ENCODE measurements at places on chromosomes 7 and 10.

DNA sequence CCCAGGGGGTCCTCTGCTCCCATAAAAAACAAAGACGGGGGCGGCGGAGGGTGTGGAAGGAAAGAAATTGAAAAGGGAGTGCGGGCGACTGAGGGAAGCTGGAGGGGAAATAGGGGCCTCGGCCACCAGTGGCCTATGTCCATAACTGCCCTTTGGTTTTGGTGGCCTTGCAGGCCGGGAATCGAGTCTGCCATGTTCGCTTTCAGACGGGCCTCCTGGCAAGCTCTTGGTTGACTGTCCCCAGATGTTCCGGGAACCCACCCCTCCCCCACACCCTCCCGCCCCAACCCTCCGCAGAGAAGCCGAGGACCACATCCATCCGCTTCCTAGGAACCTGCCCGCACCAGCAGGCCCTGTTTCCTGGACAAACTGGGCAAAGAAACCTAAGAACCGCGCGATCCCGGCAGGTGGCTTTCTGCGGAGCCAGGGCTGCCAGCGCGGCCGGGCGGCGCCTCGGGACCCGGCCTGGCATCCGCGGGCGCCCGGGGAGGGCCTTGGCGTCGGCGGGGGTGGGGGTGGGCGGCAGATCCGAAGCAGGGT lies 20.0 kb upstream of the GATA3 start:
- DNase-seq, result no peak
- H3K4me1 ChIP-seq, result peaks cover 20% of the 10 kb centered on the region
- peak overlapping the region; percentile 28 for H3K4me3 ChIP-seq
- no peaks in the 10 kb centered on the region for H3K36me3 ChIP-seq
- no peak overlapping the region for H3K27ac ChIP-seq

DNA sequence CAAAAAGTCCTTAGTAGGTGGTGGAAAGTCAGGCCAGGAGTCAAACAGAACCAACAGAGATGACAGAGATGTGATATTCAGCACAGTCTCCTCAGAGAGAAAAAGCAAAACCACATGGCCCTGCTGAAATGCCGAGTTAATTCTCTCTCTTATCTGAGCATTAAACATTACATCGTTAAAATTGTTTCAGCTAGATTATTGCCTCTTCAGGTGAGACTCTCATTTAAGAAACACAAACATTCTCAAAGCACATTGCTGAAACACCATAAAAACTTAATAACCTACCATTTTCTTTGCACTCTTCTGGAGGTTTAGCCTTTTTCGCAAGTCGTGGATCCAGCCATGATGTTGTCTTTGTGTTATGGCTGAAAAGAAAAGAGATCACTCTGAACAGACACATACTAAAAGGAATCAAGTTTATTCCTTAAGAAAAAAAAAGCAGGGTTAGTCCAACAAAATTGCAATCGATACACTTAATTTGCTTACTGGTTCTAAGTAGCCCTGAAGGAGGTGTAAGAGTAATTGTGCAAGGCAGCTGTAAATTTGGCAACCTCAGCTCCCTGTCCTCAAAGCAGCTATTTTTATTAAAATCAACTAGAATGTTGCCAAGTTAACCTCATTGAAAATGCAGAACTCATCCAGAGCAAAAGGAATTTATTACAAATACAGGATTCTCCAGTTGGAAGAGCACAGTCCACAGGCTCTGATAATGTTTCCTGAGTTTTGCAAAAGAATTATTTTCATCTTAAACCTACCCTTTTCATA lies 691.1 kb downstream of the PHTF2 start:
- no peak for DNase-seq
- no peak overlapping the region for H3K4me3 ChIP-seq
- H3K4me1 ChIP-seq, result no peaks in the 10 kb centered on the region
- H3K36me3 ChIP-seq, result no peaks in the 10 kb centered on the region
- H3K27ac ChIP-seq, result no peak overlapping the region

DNA sequence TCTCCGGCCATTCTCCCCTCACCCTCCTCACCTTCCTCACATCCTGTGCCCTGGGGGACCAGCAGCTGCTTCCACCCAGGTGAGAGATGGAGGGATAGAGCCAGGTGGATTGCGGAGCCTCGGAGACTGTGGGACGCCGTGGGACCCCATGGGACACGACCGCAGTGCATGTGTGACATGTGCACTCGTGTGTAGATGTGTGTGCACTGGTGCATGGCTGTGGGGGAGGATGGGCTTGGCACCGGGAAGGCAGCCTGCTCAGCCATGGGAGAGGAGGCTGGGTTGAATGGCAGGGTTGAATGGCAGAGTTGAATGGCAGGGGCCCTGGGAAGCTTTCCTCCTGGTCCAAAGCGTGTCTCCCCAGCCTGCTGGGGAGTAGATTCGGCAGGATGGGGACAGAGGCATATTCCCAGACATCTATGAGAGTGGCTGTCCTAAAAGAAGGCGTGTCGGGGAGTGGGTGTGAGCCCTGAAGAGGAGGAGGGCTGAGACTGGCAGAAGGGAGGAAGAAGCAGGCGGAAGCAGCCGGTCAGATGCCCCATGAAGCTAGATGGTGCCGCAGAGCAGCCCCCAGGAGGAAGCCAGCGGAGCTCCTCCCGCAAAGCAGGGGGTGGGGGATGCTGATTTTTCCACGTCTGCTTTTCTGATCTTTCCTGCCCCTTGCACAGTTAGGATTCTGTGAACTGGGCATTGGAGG lies 815 bp downstream of the GIMAP8 start:
- H3K27me3 ChIP-seq, result no peaks in the 10 kb centered on the region
- peaks cover 42% of the 10 kb centered on the region for H3K4me1 ChIP-seq
- peak overlapping the region; percentile 92 for H3K4me3 ChIP-seq
- DNase-seq, result peak; percentile 36

GRCh38 chr10:78916227-78916626 lies 152.5 kb upstream of the ZMIZ1 start:
- H3K4me1 ChIP-seq, result no peaks in the 10 kb centered on the region
- DNase-seq, result no peak
- no peaks in the 10 kb centered on the region for H3K27me3 ChIP-seq
- H3K4me3 ChIP-seq, result no peak overlapping the region
- no peaks in the 10 kb centered on the region for H3K36me3 ChIP-seq
- H3K27ac ChIP-seq, result no peak overlapping the region

DNA sequence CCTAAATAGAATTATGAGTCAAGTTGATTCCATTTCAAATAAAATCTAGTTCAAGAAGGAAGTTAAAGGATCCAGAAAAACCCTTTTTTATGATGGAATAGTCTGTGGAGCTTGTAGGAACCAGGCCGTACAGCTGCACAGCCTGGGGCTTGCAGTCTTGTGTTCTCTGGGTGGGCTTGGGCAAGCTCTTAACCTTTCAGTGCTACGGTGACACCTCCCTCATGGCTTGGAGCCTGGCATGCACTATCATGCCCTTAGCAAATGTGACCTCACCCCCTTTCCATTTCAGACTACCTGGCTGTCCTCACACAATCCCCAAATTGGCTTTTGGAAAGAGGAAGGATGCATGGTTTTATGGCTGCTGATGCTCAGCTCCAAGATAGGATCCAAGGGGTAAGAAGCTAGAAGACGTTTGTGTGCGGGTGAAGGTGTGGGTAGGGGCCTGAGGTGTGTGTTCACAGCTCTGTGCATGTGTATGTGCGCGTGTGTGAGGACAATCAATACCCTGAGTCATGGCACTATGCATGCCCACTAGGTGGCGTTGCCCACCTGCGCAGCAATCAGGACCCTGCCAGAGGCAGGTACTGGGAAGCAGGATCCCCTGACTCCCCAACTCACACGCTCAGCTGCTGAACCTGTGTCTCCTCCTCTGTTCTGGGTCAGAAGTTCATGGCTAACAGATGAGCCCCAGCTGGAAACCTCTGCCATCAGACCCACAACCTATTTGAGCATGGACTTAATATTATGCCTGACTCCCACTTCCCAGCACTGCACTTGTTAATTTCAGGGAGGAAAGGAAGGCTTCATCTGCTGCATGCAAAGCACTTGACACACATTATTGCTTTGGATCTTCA lies 113.4 kb downstream of the PTPN20 start:
- H3K4me1 ChIP-seq, result no peaks in the 10 kb centered on the region
- H3K4me3 ChIP-seq, result no peak overlapping the region
- no peaks in the 10 kb centered on the region for H3K27me3 ChIP-seq
- no peak overlapping the region for H3K27ac ChIP-seq
- DNase-seq, result no peak
- H3K36me3 ChIP-seq, result no peaks in the 10 kb centered on the region

- no peaks in the 10 kb centered on the region for H3K36me3 ChIP-seq
- no peak overlapping the region for H3K4me3 ChIP-seq
- H3K27me3 ChIP-seq, result no peaks in the 10 kb centered on the region
- H3K27ac ChIP-seq, result no peak overlapping the region
Measured at GRCh38 chr7:4157651-4158050, 524.4 kb upstream of the FOXK1 start.

DNA sequence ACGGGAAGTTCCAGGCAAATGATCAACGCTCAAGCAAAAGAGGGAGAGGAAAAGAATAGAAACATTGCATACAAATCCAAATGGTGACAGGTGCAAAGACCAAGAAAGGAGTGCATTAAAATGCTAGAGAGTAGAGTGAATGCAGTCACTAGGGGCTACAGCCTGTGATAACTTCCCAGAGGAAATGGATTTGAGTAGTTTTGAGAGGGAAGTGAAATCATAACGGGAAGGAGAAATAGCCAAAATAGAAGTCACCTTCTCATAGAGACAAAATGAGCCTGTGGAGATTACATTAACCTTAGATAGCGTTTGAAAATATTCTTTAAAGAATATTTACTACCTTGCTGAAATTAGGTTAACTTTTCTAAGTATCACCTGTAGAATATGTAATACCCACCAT lies 26.5 kb downstream of the NUP42 start:
- H3K4me3 ChIP-seq, result no peak overlapping the region
- H3K27me3 ChIP-seq, result no peaks in the 10 kb centered on the region
- H3K4me1 ChIP-seq, result no peaks in the 10 kb centered on the region
- DNase-seq, result no peak
- no peaks in the 10 kb centered on the region for H3K36me3 ChIP-seq

GRCh38 chr7:14690075-14690474 lies 212.5 kb downstream of the DGKB start:
- peaks cover 3% of the 10 kb centered on the region for H3K27me3 ChIP-seq
- no peaks in the 10 kb centered on the region for H3K36me3 ChIP-seq
- H3K4me1 ChIP-seq, result no peaks in the 10 kb centered on the region
- H3K4me3 ChIP-seq, result no peak overlapping the region
- no peak overlapping the region for H3K27ac ChIP-seq

DNA sequence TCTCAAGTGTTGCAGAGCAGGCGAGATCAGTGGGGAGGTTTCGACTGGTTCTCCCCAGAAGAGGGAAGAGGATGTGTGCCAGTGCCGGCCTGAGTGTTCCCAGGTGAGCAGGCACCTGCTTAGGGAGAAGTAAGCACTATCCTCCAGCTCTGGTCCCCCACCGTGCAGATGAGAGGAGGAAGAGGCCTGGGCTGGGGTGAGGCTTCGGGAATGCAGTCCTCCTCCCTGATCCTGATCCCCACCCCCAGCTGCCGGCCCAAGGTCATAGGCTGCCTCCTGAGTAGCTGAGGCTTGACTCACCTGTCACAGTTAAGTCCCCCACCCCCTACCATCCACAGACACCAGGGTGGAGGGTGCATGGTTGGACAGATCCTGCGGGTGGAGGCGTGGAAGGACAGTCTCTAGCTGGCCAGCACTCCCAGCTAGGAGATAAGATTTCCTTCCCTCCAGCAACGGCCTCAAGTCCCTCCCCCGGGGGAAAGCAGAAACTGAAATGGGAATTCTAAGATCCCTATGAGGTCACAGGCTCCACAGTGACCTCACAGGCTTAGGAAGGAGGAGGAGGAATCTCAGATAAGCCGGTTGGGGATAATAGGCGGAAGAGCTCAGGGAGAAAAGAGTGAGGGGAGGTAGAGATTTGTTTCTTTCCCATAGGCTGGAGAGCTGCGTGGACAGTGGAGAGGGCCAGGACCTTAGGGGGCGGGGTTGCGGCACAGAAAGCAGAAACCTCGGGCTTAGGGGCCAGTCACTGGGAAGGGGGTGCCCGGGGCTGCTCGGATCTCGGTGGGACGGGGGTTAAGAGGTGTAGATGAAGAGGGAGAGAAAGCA lies 1.0 kb downstream of the LRCH4 start:
- no peaks in the 10 kb centered on the region for H3K27me3 ChIP-seq
- no peak for DNase-seq

DNA sequence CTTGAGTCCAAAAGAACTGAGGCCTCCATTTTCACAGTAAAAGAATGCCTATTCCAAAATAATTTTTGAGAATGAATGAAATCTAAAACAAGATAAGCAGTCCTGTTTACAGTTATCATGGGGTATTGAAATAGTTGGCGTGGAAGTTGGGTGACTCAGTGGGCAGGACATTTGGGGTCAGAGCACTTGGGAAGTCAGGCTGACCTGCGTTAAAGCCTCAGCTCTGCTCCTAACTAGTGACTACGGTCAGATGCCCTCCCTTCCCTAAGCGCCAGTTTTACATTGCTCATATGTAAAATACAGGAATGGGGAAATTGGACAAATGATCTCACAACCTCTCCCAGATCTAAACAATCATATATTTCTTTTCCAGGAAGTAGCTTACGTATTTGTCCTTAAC lies 2.3 kb upstream of the PAPSS2 start:
- H3K36me3 ChIP-seq, result no peaks in the 10 kb centered on the region
- H3K27ac ChIP-seq, result no peak overlapping the region
- H3K27me3 ChIP-seq, result peaks cover 7% of the 10 kb centered on the region
- DNase-seq, result no peak
- H3K4me1 ChIP-seq, result peaks cover 9% of the 10 kb centered on the region

DNA sequence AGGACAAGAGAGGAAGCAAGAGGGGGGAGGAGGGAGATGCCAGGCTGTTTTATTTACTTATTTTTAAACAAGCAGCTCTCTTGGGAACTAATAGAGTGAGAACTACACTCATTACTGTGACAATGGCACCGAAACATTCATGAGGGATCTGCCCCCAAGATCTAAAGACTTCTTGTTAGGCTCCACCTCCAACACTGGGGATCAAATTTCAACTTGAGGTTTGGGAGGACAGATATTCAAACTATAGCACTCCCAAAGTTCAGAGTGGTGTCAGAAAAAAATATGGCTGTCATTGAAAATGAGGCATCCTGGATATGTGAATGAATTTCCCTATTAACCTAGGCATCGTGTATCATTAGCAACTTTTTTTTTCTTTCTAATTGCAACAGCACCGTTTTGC lies 145.5 kb downstream of the ABCA13 start:
- no peaks in the 10 kb centered on the region for H3K36me3 ChIP-seq
- no peaks in the 10 kb centered on the region for H3K27me3 ChIP-seq
- DNase-seq, result no peak
- no peak overlapping the region for H3K4me3 ChIP-seq
- H3K4me1 ChIP-seq, result no peaks in the 10 kb centered on the region

DNA sequence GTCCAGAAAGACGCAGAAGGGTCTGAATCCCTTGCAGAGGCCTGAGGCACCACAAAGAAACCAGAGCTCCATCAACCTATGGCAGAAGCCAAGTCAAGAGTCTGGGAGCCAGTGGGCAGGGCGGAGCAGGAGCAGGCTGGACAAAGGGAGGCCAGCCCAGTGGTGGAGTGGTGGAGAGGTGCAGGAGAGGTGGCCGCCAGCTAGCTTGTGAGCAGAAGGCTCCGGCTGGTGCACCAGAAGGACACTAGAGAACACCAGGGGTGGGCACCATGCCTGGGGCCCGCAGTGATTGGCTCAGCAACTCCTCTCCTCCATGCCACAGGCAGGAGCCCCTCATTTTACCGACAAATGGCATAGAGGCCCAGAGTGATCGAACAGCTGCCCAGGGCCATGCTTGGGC lies 186.6 kb downstream of the GRID1 start:
- H3K4me3 ChIP-seq, result no peak overlapping the region
- no peaks in the 10 kb centered on the region for H3K4me1 ChIP-seq
- H3K27me3 ChIP-seq, result no peaks in the 10 kb centered on the region
